NCI-H1048 (cell line): ENCODE measurements at places on chromosomes 4 and X.

DNA sequence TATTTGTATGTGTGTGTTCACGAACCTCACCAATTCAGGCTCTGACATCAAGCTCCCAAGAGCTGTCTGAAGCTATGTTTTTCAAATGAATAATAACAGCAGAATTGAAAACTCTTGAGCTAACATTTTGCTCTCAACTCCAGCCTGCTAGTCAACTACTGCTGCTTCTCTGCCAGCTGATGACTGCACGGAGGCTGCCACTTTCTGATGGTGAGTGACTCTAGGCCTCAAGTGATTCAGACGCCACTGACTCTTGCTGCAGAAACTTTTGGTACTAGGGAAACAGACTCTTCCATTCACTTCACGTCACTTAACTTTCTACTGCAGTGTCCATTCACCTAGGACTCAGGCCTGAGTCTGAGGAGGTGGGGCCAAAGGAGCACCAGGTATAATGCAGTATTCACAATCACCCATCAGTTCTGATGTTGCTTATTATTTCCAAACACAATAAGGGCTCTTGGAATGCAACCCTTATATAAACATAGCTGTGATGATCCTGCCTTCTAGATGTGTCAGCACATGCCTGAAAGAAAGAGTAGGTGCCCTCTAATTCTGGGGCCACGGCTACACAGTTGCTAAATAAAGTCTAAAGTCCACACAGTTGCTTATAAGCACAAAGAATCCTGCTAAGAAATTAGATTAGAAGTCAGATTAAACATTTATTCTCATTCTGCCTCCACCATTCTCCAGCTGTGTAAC, 16.0 kb downstream of the PRDM8 start:
- DNase-seq, result no peak

- no peak for DNase-seq
Measured at GRCh38 chr4:187109636-187110035, 386.0 kb upstream of the FAT1 start.

DNA sequence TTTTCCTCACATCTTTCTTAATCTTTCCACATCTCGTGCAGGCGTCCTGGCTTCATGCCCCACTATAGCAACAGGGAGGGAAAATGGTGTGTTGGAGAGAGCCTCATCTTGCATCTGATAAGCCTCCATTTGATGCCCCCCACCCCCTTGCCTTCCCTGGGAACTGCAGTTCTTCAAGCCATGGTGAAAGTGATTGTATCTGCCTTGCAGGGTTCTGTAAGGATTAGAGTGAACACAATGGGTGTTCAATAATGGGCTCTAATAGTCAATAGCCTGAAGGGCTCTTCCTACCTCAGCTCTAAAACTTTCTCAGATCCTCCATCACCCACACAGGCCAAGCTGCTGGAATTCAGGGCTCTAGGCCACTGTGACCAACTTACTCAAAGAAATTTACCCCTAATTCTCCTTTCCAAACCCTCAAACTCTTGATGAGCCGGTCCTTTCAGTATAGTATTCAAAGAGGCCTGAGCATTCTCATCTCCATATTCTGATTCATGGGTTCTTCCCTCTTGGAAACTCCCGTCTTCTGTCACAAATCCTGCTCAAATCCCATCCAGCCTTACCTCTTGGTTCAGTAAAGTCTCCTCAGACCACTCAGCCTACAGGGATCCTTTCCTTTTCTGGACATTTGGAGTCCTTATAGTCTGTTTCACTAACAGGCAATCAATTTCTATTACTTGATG, 128.3 kb upstream of the TRIM2 start:
- no peak for DNase-seq

DNA sequence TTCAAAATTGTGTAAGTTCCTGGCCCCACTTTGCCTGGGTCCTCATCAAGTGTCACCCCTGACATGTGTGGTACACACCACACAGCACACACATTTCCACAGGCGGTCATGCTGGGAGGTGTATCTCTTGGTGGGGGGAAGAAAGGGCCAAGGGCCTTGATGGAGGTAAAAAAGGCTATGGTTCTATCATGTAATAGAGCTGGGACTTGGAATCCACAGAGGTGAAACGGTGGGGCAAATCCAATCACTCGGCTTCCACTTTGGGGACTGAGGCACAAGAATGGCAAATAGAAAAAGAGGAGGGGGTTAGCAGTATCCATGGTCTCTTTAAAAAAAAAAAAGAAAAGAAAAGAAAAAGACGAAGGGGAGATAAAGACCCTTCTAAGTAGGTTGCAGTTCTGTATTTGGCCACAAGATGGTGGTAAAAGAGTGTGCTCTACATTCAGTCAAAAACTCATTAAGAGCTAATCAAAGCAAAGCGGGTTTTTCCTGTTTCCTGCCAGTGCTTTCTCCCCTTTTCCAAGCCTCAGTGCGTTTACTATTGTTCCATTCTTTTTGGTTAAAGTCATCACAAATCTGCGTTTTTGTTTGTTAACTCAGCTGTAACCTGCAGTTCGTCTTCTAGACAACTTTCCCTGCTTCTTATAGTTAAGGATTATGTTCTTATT, 37.0 kb upstream of the ATP6AP2 start:
- peak; percentile 61 for DNase-seq

DNA sequence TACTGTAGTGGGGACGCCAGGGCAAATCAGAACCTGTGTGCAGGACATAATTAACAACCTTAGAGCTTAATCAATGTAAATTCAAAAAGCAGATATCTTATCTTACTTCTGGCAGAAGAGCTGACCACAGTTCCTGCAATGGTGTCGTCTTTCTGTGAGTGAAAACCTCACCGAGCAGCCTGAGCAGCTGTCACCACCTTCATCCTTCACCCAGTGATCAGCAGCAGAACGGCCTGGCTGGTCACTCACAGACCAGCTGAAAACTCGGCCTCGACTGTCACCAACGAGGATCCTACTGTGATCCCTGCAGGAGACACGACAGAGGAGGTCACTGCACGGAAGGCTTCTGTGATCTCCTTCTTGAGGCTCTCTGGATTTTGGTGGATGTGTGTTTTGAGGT, 94.2 kb downstream of the CDS1 start:
- no peak for DNase-seq

GRCh38 chr4:72119946-72120345, 88.1 kb downstream of the NPFFR2 start:
- no peak for DNase-seq

GRCh38 chr4:47704693-47705325, 133.1 kb downstream of the CORIN start:
- no peak for DNase-seq

DNA sequence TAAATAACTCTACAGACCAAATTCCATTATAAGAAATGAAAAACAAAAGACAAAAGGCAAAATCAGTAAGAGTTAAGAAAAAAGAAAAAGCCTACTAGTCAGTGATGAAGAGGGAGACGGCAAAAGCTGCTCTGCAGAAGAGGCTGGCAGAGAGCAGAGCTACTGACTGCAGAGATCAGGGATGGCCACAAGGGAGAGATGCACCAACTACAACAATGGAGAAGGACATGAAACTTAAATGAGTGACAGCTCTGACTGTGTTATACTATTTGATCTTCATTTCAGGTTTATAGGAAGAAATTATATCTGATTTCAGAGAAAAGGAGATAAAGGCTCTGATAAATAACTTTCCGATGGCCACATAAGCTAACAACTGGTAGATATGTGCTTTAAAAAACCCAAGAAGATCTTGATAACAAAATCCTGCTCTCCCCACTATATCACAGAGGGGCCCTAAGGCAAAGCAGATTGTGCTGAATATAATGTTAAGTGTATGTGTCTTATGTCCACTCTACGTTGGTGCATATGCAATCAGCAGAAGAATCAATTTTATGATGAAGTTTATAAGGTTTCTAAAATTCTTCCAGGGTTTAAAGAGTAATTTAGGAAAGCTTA, 58.4 kb upstream of the COX18 start:
- no peak for DNase-seq

DNA sequence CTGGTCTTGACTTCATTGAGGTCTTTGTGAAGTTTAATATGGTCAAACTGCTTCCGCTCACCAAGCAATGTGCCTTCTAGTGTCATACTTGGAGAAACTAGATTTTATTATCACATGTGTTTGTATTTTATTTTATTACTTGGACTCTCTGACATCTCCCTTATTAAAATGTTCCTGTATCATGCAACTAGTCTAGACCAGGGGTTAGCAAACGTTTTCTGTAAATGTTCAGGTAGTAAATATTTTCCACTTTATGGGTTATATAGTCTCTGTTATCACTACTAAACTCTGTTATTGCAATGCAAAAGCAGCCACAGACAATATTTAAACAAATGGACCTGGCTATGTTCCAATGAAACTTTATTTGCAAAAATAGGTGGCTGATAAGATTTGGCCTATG, 443.8 kb downstream of the MID1IP1 start:
- no peak for DNase-seq

DNA sequence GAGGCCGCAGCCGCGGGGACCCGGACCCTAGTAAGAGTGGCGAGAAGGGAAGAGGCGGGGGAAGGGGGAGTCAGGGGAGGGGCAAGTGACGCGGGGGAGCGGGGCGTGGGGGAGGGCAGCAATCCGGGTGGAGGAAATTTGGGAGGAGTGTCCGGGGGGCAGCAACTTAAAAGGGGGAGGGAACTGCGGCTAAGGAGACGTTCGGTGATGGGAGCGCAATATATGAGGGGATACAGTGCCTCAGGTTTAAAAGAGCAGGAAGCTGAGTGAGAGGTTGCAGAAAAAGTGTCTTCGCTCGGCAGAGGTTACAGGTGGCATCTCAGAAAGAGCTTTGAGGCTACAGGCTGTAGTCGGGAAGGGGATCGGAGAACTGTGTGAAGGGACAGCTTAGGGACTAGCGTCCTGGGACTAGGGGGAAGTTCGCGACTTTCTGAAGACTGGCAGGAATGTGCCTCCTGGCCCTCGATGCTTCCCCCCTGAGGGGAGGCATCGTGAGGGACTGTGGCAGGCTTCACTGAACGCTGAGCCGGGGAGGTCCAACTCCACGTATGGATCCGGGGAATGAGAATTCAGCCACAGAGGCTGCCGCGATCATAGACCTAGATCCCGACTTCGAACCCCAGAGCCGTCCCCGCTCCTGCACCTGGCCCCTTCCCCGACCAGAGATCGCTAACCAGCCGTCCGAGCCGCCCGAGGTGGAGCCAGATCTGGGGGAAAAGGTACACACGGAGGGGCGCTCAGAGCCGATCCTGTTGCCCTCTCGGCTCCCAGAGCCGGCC, 519 bp downstream of the FOXO4 start:
- DNase-seq, result no peak

- no peak for DNase-seq
Measured at GRCh38 chr4:26356081-26356501, 35.3 kb downstream of the RBPJ start.

GRCh38 chr4:55284331-55284730, 61.7 kb upstream of the SRD5A3 start:
- DNase-seq, result no peak

GRCh38 chr4:56803471-56803870, 18.0 kb downstream of the SPINK2 start:
- no peak for DNase-seq

GRCh38 chr4:6940744-6941137, 31.1 kb downstream of the TBC1D14 start:
- no peak for DNase-seq

- no peak for DNase-seq
Measured at GRCh38 chrX:101260435-101260834, 30.7 kb downstream of the TAF7L start.

DNA sequence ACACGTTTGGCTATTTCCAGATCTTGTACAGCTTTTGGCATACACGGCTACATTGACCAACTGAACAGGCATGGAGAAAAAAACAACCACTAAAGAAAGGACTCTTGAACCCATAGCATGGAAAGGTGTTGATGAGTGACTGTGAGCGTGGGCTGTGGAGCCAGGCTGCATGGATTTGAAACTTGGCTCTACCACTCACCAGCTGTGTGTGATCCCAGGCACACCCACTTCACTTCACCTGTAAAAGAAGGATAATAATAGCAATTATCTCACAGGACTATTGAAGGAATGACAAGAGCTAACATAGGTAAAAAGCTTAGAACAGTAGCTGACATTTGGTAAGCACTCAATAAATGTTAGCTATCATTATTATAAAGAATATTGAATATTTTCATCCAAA, 301.7 kb upstream of the CPEB2 start:
- DNase-seq, result no peak

- DNase-seq, result no peak
Measured at GRCh38 chr4:20317424-20317985, 65.8 kb downstream of the SLIT2 start.

- no peak for DNase-seq
Measured at GRCh38 chrX:23884427-23885024, 23.2 kb downstream of the APOO start.

- no peak for DNase-seq
Measured at GRCh38 chr4:38762560-38762959, 20.2 kb downstream of the TLR10 start.

- no peak for DNase-seq
Measured at GRCh38 chr4:57355101-57355665, 245.0 kb upstream of the IGFBP7 start.

DNA sequence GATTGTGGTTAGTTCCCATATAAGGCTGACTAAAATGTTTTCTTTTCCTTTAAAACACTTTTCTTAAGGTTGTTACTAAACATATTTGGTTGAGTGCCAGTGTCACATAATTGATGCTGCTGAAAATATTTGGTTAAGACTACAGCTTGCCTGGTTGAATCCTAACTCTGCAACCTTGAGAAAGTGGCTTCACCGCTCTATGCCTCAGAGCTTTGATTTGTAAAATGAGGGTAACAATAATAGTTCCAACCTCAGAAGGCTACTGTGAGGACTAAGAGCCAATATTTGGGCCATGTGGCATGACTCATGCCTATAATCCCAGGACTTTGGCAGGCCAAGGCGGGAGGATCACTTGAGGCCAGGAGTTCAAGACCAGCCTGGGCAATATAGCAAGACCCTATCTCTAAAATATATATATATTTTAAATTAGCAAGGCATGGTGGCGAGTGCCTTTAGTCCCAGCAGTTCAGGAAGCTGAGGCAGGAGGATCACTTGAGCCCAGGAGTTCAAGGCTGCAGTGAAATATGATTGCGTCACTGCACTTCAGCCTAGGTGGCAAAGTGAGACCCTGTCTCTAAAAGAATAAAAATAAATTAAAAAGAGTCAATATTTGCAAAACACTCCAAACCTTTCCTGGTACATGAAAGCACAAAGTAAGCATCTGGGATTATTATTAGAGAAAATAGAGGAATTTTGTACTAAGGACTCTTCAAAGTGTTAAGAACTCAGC, 7.1 kb upstream of the NEIL3 start:
- no peak for DNase-seq

DNA sequence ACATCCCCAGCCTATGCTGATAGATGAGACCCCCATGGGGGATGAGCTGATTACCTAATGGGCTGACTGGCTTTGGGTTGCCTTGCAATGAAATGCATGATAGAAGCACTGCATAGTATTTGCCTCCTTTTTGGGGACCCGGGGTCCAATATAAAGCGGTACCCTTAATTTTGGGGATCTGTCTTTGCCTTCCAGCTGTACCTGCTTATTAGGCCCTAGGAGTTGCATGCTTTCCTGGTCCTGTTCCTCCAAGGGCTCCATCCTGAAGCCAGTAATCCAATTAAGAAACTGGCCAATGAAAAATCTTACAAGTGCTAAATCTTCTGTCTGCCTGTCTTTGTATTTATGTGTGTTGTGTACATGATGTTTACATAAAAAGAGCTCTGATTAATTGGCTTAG, 791.6 kb downstream of the TRIML1 start:
- no peak for DNase-seq
